CD4-positive, alpha-beta T cell treated with Interleukin-12 subunit alpha and Interleukin-12 subunit beta, for 1 hour (primary cell): ENCODE measurements at places on chromosomes 16 and 17.

DNA sequence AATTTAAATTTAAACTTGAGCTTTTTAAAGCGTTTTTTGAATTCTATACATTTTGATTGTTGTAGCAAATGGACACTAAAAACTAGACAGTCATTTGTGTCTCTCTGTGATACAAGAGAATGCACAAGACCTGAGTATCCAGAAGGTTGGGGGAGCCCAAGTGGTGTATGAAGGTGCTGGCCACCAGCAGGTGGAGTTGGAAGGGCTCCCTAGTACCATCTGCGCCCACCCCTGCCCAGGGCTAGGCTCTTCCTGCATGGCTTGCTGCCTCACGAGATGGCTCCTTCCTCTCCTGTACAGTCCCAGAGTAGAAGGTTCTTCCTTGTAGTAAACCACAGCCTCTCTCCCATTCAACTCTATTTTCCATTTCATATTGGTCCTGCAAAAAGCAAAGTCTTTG is 17.0 kb downstream of the GID4 start:
- no peak for DNase-seq

GRCh38 chr16:3608069-3608468 is 3.3 kb downstream of the SLX4 start:
- DNase-seq: no peak

- DNase-seq: no peak
Measured at GRCh38 chr17:70606086-70606485, 436.8 kb downstream of the KCNJ2 start.

DNA sequence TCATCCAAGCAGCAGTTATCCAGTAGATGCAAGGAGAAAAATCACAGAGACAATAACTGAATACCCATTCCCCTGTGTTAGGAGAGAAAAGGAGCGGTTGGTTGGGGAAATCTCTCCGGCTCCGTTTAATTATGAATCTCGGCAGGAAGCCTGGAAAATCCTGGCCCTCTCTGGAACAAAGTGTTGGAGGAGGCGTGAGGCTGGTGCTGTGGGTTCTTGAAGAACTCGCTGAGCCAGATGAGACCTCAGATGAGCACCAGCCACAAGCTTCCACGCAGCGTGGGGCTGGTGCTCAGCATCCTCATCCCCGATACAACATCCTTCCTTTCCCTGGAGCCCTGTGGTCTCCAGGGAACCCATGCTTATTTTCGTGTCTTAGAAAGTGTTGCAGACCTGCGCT is 39.7 kb downstream of the CACNG4 start:
- no peak for DNase-seq

DNA sequence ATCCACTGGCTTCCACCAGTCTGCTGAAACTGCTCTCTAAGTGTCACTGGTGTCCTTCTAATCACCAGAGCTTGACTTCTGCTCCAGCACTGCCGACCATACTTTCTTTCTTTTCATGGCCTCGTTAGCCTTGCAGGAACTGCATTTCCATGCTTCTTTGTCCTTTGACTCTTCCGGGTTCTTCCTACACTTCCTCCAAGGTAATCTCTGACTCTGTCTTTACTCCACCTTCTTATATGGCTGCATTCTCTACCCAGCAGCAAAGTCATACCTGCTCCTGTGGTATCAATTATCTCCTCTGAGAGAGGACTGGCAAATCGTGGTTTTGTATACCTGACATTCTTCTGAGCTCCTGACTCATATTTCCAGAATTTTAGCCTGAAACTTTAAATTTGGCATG is 6.5 kb downstream of the HSD17B2 start:
- no peak for DNase-seq

- peak; percentile 53 for DNase-seq
Measured at GRCh38 chr16:31200821-31201568, 1.6 kb downstream of the PYCARD start.

- DNase-seq: no peak
Measured at GRCh38 chr17:77361986-77362620, 221.3 kb downstream of the SEC14L1 start.
